CD4-positive, alpha-beta memory T cell (primary cell): ENCODE measurements at places on chromosomes 11 and 22. TPM values are rescaled to one million over a fixed set of nuclear protein-coding genes. Genes with fewer than 3 reads are reported as not detected.

DNA sequence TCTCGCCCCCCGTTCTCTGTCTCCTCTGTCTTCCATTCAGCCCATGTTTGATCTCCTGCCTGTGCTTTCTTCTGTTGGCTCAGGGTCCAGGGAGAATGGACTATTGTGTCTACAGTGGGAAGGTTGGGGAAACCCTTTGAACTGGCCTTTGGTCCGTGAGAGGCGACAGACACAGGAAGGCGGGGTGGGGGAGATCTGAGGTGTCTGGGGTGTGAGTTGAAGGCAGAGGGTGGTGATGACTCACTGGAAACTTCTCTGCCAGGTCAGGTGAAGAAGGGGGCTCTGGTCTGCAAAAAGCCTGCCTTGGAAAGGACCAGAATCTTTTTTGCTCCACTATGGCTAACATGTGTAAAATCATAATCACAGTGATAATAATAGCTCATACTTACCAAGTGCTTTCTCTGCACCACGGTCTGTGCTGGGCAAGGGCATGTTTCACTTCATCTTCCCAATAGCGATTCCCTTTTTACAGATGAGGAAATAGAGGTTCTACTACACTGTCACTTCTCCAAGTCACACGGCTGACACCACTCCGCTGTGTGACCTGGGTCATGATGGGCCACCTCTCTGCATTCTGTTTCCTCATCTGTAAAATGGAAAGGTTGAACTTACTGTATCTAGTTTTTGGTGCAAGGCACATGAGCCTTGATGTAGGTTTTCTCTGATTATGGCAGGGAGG, 99.8 kb upstream of the ALX4 start:
- no peaks in the 10 kb centered on the region for H3K36me3 ChIP-seq
- H3K4me3 ChIP-seq, result no peak overlapping the region
- H3K27me3 ChIP-seq, result peaks cover under 1% of the 10 kb centered on the region
- no peaks in the 10 kb centered on the region for H3K4me1 ChIP-seq
- no peak for DNase-seq

DNA sequence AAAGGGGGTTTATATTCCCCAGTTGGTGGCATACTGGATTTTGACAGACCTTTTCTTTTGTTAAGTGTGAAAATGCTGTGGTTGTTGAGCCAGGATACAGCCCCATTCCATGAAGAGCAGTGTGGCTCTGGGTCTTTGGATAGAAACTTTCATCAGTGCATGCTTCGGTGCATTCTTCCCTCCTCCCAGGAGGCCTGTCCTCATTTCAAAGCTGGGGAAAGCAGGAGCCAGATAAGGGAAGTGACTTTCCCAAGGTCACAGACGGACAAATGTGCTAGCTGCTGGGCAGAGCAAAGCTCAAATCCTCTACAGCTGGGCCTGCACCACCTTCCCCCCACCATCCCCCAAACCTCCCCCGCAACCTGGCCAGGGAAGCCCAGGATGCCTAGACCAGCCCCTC, 184.5 kb upstream of the NTM start:
- no peaks in the 10 kb centered on the region for H3K36me3 ChIP-seq
- H3K4me1 ChIP-seq, result no peaks in the 10 kb centered on the region
- DNase-seq, result no peak
- no peaks in the 10 kb centered on the region for H3K27me3 ChIP-seq
- no peak overlapping the region for H3K27ac ChIP-seq
- no peak overlapping the region for H3K4me3 ChIP-seq

GRCh38 chr11:87304412-87304811, 266.7 kb downstream of the TMEM135 start:
- DNase-seq, result no peak
- H3K36me3 ChIP-seq, result no peaks in the 10 kb centered on the region
- no peak overlapping the region for H3K4me3 ChIP-seq

DNA sequence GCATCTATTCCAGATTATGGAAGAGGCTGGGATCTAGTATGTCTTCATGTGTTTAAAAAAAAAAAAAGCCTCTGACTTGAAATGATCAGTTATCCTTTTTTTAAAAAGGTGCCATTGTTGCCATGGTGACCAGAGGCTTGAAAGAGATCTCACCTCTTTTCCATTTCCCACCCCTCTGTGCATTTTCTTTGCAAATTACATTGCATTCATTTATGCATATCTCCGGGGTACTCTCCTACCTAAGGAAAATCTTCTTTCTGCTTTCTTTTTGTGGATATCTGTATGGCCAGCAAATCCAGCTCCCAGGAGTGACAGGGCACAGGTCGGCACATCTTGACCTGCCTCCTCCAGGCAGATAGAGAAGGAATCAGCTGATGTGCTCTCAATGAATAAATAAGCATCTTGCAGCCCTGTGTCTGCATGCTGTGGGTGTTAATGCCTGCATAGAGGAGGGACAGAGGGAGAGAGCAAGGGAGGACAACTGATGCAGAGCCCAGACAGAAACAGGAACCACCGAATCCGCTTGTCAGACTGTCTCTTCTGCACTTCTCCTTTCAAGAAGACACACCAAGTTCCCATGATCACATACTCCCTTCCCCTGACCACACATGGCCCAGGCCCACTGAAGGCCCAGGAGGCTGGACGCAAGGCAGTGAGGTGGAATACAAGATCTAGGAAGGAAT, 50.9 kb downstream of the CWC15 start:
- no peaks in the 10 kb centered on the region for H3K27me3 ChIP-seq
- peaks cover 42% of the 10 kb centered on the region for H3K4me1 ChIP-seq
- DNase-seq, result no peak

GRCh38 chr11:88353835-88354496, 16.4 kb upstream of the CTSC start:
- no peak for DNase-seq
- no peak overlapping the region for H3K4me3 ChIP-seq
- no peaks in the 10 kb centered on the region for H3K36me3 ChIP-seq
- no peak overlapping the region for H3K27ac ChIP-seq

GRCh38 chr11:126707498-126707897, 293.1 kb downstream of the KIRREL3 start:
- no peak for DNase-seq
- H3K36me3 ChIP-seq, result no peaks in the 10 kb centered on the region
- H3K4me3 ChIP-seq, result no peak overlapping the region
- no peaks in the 10 kb centered on the region for H3K27me3 ChIP-seq

- H3K4me3 ChIP-seq, result no peak overlapping the region
- no peaks in the 10 kb centered on the region for H3K36me3 ChIP-seq
- no peaks in the 10 kb centered on the region for H3K27me3 ChIP-seq
- H3K4me1 ChIP-seq, result no peaks in the 10 kb centered on the region
Measured at GRCh38 chr22:48891688-48892577, 935.7 kb downstream of the BRD1 start.

GRCh38 chr11:33086017-33086416, 46.6 kb downstream of the TCP11L1 start:
- no peak overlapping the region for H3K4me3 ChIP-seq
- H3K27ac ChIP-seq, result no peak overlapping the region
- DNase-seq, result no peak
- H3K27me3 ChIP-seq, result no peaks in the 10 kb centered on the region

DNA sequence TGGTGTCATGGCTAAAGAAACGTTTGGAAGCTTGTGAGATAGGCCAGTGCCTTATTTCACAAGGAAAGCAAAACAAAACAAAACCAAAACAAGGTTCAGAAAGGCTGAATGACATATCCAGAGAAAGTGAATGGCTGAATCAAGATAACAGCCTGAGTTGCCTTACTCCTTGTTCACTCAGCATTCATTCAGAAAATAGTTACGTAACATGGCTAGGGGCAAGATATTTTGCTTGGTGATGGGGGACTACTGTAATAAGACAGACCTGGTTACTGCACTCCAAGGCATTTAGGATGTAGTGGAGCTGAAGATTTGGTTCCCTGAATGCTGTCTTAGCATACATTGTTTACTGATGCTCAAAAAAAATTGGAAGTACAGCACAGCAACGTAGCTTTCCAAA, 47.7 kb downstream of the C11orf91 start:
- H3K27me3 ChIP-seq, result no peaks in the 10 kb centered on the region
- H3K27ac ChIP-seq, result no peak overlapping the region
- H3K4me1 ChIP-seq, result no peaks in the 10 kb centered on the region
- no peak for DNase-seq
- no peak overlapping the region for H3K4me3 ChIP-seq

- DNase-seq, result no peak
- H3K4me1 ChIP-seq, result peaks cover 27% of the 10 kb centered on the region
- H3K27me3 ChIP-seq, result no peaks in the 10 kb centered on the region
- H3K4me3 ChIP-seq, result no peak overlapping the region
- no peaks in the 10 kb centered on the region for H3K36me3 ChIP-seq
- H3K27ac ChIP-seq, result no peak overlapping the region
Measured at GRCh38 chr11:111417766-111418435, 38.8 kb upstream of the POU2AF1 start.

DNA sequence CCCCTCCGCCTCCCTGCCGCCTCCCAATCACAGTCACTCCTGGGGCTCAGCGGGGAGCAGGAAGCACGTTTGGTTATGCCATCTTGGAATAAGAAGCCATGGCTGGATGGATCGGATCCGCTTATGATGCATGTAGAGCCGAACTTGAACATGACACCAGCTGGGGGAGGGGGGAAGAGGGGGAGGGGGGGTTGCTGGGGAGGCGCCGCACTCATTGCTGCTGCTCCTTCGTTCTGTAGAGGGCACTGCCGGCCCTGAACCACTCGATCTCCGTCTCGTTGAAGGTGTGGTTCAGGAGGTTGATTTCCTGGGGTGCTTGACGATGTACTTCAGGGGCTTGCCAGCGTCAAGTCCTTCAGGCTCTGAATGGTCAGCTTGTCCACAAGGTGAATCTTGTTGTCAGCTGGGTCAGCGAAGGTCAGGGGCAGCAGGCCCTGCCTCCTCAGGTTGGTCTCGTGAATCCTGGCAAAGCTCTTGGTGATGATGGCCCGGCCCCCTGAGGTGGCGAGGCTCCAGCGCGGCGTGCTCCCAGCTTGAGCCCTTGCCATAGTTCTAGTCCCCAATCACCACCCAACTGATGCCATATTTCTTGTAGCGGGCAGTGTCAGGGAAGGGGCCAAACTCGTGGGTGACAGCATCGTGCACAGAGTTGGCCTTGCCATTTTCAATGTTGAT, 476.9 kb upstream of the ISX start:
- H3K36me3 ChIP-seq, result no peaks in the 10 kb centered on the region
- no peak overlapping the region for H3K27ac ChIP-seq
- no peak overlapping the region for H3K4me3 ChIP-seq
- no peaks in the 10 kb centered on the region for H3K27me3 ChIP-seq

- H3K4me3 ChIP-seq, result no peak overlapping the region
- H3K27ac ChIP-seq, result no peak overlapping the region
- H3K27me3 ChIP-seq, result no peaks in the 10 kb centered on the region
- H3K4me1 ChIP-seq, result no peaks in the 10 kb centered on the region
- DNase-seq, result no peak
Measured at GRCh38 chr11:105005451-105005845, 17.5 kb downstream of the CASP5 start.

- H3K27ac ChIP-seq, result no peak overlapping the region
- H3K27me3 ChIP-seq, result no peaks in the 10 kb centered on the region
Measured at GRCh38 chr22:36797374-36797773, 19.5 kb downstream of the PVALB start.

- H3K4me1 ChIP-seq, result no peaks in the 10 kb centered on the region
- no peaks in the 10 kb centered on the region for H3K27me3 ChIP-seq
- no peak overlapping the region for H3K27ac ChIP-seq
- DNase-seq, result no peak
- H3K4me3 ChIP-seq, result no peak overlapping the region
- no peaks in the 10 kb centered on the region for H3K36me3 ChIP-seq
Measured at GRCh38 chr11:103699656-103700055, 336.8 kb upstream of the DDI1 start.

- peaks cover 6% of the 10 kb centered on the region for H3K4me1 ChIP-seq
- no peak overlapping the region for H3K27ac ChIP-seq
- H3K4me3 ChIP-seq, result no peak overlapping the region
- no peak for DNase-seq
- no peaks in the 10 kb centered on the region for H3K36me3 ChIP-seq
Measured at GRCh38 chr11:66722745-66723651, 6.0 kb downstream of the SPTBN2 start.

DNA sequence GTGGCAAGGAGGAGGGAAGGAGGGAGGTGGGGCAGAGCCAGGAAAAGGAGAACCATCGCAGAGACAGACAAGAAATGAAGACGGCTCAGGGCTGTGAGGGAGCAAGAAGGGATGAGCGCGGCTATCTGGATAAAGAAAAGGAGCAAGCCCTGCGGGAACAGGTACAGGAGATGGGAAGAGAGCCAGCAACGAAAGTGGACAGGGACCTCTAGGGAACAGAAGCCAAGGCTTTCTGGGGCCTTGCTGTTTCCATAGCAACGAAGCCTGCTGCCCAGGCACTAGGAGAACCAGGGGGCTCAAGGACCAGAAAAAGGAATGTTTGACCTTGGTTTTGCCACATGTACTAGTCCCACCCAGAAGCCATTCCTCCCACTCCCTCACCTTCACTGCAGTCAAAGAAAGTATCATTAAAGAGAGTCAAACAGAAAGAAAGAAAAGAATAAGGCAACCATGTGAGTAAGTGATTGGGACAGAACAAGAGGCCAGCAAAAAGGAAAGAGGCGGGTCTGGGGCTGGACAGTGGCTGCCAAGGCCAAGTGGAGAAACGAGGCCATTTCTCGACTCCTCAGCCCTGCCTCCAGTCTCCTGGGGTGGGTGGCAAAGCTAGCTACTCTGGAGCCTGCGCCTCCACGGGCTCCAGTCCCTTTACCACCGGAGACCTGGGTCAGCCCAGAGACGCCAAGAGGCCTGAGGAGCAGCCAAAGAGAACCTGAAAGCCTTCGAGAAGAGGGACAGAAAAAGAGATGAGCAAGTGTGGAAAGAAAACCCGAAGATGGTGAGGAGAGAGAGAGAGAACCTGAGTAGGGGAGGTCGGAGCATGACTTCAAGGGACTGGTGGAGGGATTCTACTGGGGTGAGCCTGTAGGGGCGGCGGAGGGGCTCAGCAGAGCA, 35.1 kb downstream of the NRXN2 start:
- no peak overlapping the region for H3K4me3 ChIP-seq
- DNase-seq, result no peak
- H3K27me3 ChIP-seq, result no peaks in the 10 kb centered on the region
- peaks cover 11% of the 10 kb centered on the region for H3K4me1 ChIP-seq

GRCh38 chr11:10452211-10452767, 2.8 kb upstream of the AMPD3 start:
- DNase-seq, result no peak
- no peaks in the 10 kb centered on the region for H3K36me3 ChIP-seq
- H3K4me3 ChIP-seq, result no peak overlapping the region
- peaks cover 60% of the 10 kb centered on the region for H3K4me1 ChIP-seq

- DNase-seq, result no peak
- H3K4me3 ChIP-seq, result no peak overlapping the region
- H3K36me3 ChIP-seq, result no peaks in the 10 kb centered on the region
- no peaks in the 10 kb centered on the region for H3K27me3 ChIP-seq
Measured at GRCh38 chr22:36439481-36440271, 41.8 kb downstream of the TXN2 start.

Gene PLEKHB1
- total RNA-seq, result 53.8 TPM

Gene MCHR1
- total RNA-seq, result not detected

Gene RAG2
- total RNA-seq, result not detected

Gene GNAZ
- total RNA-seq, result 0.76 TPM

Gene NCF4
- total RNA-seq, result 16.6 TPM

Gene TMEM25
- total RNA-seq, result 20.0 TPM

Gene KIF18A
- total RNA-seq, result 0.81 TPM

Gene MAPK8IP2
- 0.22 TPM for total RNA-seq
